ENCODE measurements at places on chromosomes 1 and 21.

GRCh38 chr21:41325138-41325912 is 8.7 kb downstream of the FAM3B start:
- DNase-seq, result no peak

- DNase-seq, result no peak
These were observed 13.8 kb upstream of the GFI1 start for GRCh38 chr1:92500552-92500951.

- no peak for DNase-seq
These were observed 130.6 kb downstream of the PTPN14 start for GRCh38 chr1:214420833-214421232.

DNA sequence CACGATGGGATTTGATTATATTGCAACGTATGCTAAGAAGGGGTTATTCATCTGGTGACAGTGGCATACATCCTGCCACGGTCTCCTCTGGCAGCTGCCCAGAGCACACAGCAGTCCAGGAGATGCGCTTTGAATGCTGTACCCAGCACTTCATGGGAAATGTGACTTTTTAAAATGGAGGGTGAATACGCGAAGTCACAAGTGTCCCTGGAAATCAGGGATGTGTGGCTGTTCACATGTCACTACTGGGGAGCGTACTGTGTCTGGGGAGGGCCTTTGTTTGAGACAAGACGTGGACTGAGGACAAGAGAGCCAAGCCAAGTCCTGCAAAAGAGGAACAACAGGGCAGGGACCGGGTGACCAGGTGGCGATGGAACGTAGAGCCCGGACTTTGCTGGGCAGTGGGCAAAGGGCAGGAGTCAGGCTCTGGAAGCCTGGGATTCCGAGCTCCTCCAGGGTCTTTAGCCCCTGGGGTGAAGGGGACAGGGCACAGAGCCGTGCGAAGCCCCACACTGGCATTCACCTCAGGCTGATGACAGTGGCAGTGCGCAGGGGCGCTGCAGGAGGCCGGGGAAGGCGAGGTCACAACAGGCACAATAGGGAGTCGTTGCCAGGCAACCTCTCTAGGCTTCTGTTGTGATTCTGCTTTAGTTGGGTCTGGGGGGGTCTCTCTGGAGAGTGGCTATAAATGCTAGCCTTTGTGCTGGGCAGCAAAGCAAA is 11.4 kb upstream of the ZBTB21 start:
- no peak for DNase-seq

DNA sequence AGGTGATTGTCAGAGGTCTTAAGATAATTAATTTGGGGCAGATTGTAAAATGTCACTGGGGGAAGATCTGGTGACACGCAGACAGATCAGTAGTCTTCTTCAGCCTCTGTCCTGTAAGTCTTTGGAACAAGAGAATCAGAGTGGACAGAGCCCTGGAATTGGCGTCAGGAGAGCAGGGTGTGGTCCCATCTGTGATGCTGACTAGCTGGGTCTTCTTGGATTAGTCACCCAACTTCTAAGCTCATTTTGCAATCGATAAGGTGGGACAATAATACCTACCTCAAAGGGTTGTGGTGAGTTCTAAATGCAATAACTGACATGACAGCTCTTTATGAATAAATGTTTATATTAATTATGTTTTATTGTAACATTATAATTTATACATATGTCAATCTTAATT is 4.8 kb downstream of the FASLG start:
- DNase-seq, result no peak

DNA sequence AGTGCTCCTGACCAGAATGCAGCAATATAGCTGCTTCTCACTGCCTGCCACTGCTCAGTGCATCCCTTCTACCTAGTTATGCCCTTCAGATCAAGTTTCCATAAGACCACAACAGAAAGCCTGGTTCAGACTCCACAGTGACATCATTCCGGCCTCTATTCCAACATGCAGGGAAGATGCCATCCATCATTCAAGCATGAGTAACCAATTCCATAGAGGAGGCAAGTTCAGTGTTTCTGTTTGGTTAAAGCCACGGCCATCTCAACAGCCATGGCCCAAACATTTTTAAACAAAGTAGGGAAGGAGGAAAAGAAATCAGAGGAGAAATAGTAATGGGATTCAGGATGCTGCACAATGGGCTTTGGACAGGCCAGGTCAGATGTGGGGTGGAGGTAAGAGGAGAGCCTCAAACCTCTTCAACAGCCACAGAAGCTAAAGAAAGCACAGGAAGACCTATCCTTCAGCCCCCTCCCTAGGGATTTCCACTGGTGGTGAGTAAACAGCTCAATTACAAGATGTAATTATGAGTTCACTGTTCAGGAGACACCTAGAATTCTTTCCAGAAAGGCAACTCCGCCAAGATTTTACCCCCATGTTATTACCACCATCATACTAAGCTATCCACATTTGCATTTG is 484.9 kb downstream of the SETD4 start:
- DNase-seq, result no peak

Data from stimulated activated CD4-positive, alpha-beta T cell treated with anti-CD3 and anti-CD28 coated beads, Interleukin-4, amount 100 ng/mL, for 4 hours (primary cell).